ENCODE measurements at places on chromosomes 6 and 20.

DNA sequence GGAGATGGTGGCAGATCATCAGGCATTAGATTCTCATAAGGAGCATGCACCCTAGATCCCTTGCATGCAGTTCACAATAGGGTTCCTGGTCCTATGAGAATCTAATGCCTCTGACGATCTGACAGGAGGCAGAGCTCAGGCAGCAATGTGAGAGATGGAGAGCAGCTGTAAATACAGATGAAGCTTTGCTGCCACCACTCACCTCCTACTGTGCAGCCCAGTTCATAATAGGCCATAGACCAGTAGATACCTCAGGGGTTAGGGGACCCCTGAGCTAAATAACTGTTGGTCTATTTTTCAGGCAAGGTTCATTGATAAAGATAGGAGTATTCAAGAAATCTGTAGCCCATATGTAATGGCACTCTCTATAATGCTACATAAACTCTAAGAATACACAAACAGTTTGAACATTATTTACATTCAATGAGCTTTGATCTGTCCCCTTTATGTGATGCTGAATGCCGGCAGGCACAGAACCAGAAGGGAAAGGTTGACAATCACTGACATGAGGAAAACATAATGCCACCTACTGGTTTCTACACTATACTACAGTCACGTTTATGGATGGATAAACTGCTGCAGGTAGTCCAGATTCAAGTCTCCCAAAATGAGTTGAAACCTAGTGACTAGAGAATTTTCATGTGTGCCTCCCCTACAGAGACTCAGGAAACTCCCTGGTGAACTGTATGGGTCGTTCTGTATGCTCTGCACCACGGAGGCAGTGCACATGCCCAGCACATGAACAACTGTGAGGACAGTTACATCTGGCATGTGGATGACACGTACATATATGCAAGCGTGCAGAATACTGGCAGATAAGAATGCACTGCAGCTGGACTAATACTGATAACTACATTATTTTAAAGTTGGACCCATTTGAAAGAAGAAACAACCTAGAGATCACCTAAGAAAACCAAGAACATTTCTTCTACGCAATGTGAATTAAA lies 72.0 kb downstream of the DST start:
- H3K4me1 ChIP-seq: no peaks in the 10 kb centered on the region
- H3K27ac ChIP-seq: no peak overlapping the region
- H3K36me3 ChIP-seq: no peaks in the 10 kb centered on the region
- no peak overlapping the region for H3K4me3 ChIP-seq
- H3K27me3 ChIP-seq: peaks cover 3% of the 10 kb centered on the region

GRCh38 chr20:23293689-23294088 lies 56.9 kb upstream of the NXT1 start:
- no peaks in the 10 kb centered on the region for H3K36me3 ChIP-seq
- no peaks in the 10 kb centered on the region for H3K4me1 ChIP-seq
- no peak overlapping the region for H3K4me3 ChIP-seq
- H3K27ac ChIP-seq: no peak overlapping the region

DNA sequence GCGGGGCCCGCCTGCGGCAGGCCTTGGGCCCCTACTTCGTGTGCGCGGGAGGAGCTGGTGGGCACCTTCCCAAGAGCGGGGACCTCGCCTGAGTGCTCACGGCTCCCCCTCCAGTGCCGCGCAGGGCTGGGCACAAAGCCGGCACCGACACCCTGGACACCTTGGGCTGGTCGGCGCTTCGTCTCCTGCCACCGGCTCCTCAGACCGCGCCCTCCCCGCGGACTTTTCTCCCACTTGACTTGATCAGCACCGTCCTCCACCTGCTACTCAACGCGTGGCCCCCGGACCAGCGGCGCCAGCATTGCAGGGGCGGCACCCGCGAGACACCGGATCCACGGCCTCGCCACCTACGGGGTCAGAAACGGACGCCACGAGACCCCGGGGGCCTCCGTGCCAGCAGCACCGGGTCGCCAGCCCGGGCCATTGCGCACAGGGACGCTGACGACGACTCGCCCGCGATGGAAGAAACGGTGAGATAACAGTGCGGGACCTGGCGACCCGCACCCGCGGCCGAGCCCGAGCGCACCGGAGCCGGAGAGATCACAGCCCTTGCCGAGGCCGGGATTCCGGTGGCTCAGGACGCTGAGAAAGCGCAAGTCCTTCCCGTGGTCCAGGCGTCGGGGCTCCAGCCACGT lies 154.2 kb downstream of the DLL1 start:
- H3K4me1 ChIP-seq: no peaks in the 10 kb centered on the region
- no peaks in the 10 kb centered on the region for H3K36me3 ChIP-seq
- no peak overlapping the region for H3K4me3 ChIP-seq

DNA sequence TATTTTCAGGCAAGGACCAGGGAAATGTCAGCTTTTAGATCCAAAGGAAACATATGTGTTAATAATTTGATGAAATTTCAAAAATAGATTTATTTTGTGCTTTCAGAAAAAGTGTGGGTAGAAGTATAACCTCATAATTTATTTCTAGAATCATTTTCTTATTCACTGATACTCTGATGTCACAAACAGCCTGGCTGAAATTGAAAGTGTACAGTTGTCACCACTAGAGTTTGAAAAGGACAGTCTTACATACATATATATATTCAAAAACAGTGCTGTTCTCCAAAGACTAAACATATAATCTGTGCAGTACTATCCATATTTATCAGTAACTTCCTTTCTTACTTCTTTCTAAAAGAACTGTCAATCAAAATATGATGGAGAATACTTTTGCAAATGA lies 254.4 kb upstream of the KCNQ5 start:
- no peak overlapping the region for H3K27ac ChIP-seq
- DNase-seq: no peak

DNA sequence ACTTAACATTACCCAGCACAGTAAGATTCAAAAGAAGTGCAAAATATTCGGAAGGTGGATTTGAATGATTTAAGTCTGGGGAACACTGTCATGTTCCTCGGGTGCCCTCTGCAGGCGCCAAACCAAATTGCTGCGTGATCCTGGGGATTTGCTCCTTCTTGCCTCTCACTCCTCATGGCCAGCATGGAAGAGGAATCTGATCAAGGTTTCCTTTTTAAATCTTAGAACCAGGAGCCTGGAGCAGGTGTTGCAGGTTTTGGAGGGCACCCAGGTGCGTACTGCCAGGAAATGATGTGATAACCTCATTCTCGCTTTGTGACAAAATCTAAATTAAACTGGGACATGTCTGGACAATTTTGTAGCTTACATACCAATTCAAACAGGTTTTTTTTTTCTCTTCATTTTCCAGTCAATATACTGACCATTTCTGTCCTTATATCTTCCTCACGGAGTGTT lies 8.1 kb upstream of the PFDN4 start:
- no peaks in the 10 kb centered on the region for H3K4me1 ChIP-seq
- H3K36me3 ChIP-seq: no peaks in the 10 kb centered on the region
- peaks cover 4% of the 10 kb centered on the region for H3K27me3 ChIP-seq
- DNase-seq: peak; percentile 78

DNA sequence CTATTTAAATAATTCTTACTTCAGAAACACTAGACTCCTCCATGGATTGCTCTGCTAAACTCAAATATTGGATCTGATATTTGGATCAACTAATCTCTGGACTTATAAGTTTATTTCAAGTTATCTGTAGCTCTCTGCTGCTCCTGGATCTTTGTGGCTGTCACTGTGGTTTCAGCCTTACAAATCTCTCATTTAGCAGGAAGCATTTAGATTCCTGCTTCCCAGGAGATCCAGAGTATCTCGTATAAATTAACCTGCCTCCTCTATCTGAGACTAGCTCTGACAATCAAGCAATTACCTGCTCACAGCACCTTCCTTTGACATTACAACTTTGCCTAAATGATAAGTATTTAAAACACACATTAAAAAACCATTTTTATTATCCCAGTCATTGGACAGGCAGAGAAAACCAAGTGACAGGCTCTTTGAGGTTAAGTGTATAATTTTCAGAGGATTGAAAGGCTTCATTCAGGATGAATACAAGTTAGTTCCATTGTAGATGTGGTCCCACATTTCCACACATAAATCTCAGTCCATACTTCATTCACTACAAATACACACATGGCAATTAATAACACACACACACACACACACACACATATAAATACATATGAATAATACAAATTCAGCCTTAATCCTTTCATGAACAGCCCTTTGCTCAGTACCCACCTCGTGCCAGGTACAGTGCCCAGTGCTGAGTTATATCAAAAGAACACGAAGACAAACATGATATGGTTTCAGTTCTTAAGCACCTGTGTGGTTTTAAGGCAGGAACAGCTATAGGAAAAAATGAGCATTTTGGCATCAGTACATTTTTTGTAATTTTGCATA lies 55.5 kb upstream of the PLCB1 start:
- no peak overlapping the region for H3K27ac ChIP-seq
- DNase-seq: no peak

GRCh38 chr6:87674290-87674689 lies 27.7 kb downstream of the AKIRIN2 start:
- DNase-seq: no peak
- H3K4me1 ChIP-seq: peaks cover 26% of the 10 kb centered on the region
- no peak overlapping the region for H3K4me3 ChIP-seq
- peaks cover 65% of the 10 kb centered on the region for H3K36me3 ChIP-seq
- no peak overlapping the region for H3K27ac ChIP-seq

- peaks cover 15% of the 10 kb centered on the region for H3K27me3 ChIP-seq
- H3K27ac ChIP-seq: no peak overlapping the region
- H3K36me3 ChIP-seq: no peaks in the 10 kb centered on the region
- DNase-seq: no peak
- H3K4me1 ChIP-seq: peaks cover 7% of the 10 kb centered on the region
Measured at GRCh38 chr6:148370176-148370575, 27.5 kb downstream of the SASH1 start.

GRCh38 chr20:48898896-48899530 lies 22.5 kb upstream of the ARFGEF2 start:
- DNase-seq: no peak
- no peak overlapping the region for H3K4me3 ChIP-seq
- peaks cover 16% of the 10 kb centered on the region for H3K27me3 ChIP-seq
- no peak overlapping the region for H3K27ac ChIP-seq
- no peaks in the 10 kb centered on the region for H3K36me3 ChIP-seq

- no peak for DNase-seq
- H3K27me3 ChIP-seq: peaks cover 6% of the 10 kb centered on the region
- no peaks in the 10 kb centered on the region for H3K4me1 ChIP-seq
- no peak overlapping the region for H3K4me3 ChIP-seq
- H3K36me3 ChIP-seq: no peaks in the 10 kb centered on the region
Measured at GRCh38 chr6:138037009-138037504, 70.2 kb downstream of the PERP start.

- H3K27ac ChIP-seq: peak overlapping the region; percentile 96
- no peaks in the 10 kb centered on the region for H3K27me3 ChIP-seq
- peak; percentile 88 for DNase-seq
- H3K4me1 ChIP-seq: peaks cover 60% of the 10 kb centered on the region
Measured at GRCh38 chr20:62652041-62652893, 10.0 kb downstream of the SLCO4A1 start.

GRCh38 chr6:134992155-134992554 lies 42.3 kb upstream of the ALDH8A1 start:
- H3K4me1 ChIP-seq: peaks cover 9% of the 10 kb centered on the region
- H3K36me3 ChIP-seq: peaks cover 35% of the 10 kb centered on the region
- H3K27ac ChIP-seq: no peak overlapping the region

DNA sequence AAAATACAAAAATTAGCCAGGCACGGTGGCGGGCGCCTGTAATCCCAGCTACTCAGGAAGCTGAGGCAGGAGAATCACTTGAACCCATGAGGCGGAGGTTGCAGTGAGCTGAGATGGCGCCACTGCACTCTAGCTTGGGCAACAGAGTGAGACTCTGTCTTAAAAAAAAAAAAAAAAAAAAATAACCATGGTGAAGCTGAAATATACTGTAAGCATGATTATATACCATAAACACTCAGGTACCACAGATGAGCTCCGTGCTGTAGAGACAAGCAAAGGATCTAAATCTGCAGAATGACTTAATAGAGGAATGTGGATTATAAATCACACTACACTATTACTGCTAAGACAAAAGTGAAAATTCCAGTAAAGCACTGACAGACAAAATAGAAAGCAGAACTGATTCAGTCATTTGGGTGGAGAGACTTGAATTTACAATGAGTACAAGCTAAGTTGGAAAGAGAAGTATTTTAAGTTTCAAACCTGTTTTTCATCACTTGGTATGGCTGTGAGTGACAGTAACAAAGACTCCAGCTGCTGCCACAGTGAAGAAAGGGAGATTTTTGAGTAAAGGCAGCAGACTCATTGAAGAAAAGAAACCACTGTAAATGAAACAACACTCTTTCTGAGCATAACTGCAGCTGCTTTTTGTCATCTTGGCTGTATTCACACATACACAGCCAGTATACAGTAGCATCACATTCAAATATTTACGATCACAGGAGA lies 322.1 kb downstream of the RNGTT start:
- H3K4me1 ChIP-seq: no peaks in the 10 kb centered on the region
- H3K27ac ChIP-seq: no peak overlapping the region
- H3K36me3 ChIP-seq: peaks cover 1% of the 10 kb centered on the region
- H3K4me3 ChIP-seq: no peak overlapping the region
- no peaks in the 10 kb centered on the region for H3K27me3 ChIP-seq

- no peaks in the 10 kb centered on the region for H3K4me1 ChIP-seq
- H3K27ac ChIP-seq: no peak overlapping the region
- no peak for DNase-seq
- H3K4me3 ChIP-seq: no peak overlapping the region
- no peaks in the 10 kb centered on the region for H3K36me3 ChIP-seq
- no peaks in the 10 kb centered on the region for H3K27me3 ChIP-seq
Measured at GRCh38 chr6:124633655-124634054, 328.6 kb upstream of the RNF217 start.

GRCh38 chr6:81547149-81547548 lies 205.3 kb downstream of the TENT5A start:
- DNase-seq: no peak
- H3K27me3 ChIP-seq: no peaks in the 10 kb centered on the region
- H3K27ac ChIP-seq: no peak overlapping the region
- H3K4me3 ChIP-seq: no peak overlapping the region
- H3K36me3 ChIP-seq: no peaks in the 10 kb centered on the region
- no peaks in the 10 kb centered on the region for H3K4me1 ChIP-seq

- no peak overlapping the region for H3K4me3 ChIP-seq
- H3K27me3 ChIP-seq: no peaks in the 10 kb centered on the region
- no peak overlapping the region for H3K27ac ChIP-seq
- H3K4me1 ChIP-seq: peaks cover 27% of the 10 kb centered on the region
- DNase-seq: no peak
Measured at GRCh38 chr6:157877573-157878438, 54.8 kb downstream of the SNX9 start.

DNA sequence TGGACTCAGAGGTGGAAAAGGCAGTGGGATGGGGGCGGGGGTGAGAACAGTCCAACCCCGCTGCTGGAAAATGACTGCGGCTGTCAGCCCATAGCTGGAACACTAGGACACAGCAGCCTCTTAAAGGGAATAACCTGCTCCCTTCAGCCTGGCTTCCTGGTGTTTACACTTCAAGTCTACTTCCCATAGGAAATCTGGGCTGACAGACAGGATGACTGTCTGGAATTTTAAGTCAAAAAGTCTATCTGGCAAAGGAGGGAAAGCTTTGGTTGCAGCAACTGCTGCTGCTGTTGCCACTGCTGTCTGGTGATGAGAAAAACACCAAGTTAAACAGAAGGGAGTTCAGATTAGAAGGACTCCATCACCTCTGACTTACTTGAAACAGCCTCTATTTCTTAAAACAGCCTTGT lies 44.9 kb downstream of the TNFRSF21 start:
- H3K4me3 ChIP-seq: no peak overlapping the region
- H3K27ac ChIP-seq: no peak overlapping the region
- H3K4me1 ChIP-seq: no peaks in the 10 kb centered on the region

Data from activated CD8-positive, alpha-beta memory T cell treated with anti-CD3 and anti-CD28 coated beads, Interleukin-2, amount 10 ng/mL, durations not matched to agents 7 days and 5 days (primary cell).